ENCODE measurements at places on chromosomes 1 and 21.

GRCh38 chr1:165787741-165788140 lies 19.1 kb upstream of the TMCO1 start:
- DNase-seq = no peak

DNA sequence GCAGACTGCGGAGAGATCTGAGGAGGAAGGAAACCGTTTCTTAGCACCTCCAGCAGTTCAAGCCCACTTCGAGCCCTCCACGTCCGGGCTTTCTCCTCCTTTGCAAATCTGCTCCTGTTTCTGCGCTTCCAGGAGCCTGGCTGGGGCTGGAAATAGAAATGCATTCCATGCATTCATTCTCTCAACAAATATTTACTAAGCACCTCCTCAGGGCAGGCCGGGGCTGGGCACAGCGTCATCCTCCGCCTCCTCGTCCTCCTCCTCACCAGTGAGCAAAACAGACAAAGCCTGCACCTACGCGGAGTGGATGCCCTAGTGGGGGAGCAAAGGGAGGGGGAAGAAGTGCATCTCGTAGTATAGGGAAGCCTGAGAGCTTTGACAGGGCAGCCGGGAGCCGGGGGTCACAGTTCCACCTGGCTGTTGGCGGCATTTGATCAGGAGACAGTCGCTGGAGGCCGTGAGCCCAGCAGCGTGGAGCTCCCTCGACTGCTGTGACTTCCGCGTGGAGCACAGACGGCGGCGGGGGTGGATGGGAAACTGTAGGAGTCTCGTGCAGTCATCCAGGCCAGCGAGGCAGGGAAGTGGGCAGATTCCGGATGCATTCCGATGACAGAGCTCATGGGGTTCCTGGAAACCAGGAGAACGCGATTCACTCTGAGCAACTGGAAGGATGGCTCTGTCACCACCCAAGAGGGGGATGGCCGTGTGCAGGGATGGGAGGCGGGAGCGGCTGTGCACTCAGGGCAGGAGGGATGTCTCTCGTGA lies 93.5 kb downstream of the SIK1 start:
- no peak for DNase-seq

- DNase-seq = peak; percentile 53
Measured at GRCh38 chr1:206050655-206051235, 2.2 kb upstream of the RHEX start.

DNA sequence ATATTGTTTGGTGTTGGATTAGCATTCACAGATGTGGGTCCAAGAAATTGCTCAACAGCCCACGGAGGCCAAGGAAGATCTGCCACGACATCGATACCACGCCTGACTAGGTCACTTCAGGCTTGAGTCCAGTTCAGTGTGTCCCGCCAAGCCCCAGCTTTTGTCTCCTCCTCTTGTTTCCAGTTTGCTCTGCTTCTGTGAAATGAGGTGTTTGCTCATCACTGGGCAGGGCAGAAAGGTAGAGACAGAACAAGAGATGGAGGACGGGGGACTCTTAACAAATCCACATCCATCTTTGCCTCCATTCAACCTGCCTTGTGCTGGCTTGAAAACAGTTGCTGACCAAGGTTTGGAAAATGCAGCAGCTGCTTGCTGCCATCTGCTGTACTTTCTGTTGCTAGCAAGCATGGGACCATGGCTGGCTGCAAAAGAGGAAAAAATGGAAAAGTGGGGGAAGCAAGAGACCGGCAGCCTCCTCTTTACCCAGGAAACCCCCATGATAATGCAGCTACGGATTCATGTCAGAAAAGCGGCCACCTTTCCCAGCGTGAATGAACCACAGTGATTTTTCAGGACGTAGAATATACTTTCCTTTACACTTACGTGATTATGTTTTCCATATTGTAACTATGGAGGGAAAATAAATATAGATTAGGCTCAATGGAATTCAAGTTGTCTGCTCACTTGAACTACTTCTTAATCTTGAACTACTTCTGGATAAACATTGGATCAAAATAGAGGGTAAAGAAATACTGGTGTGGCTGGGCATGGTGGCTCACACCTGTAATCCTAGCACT lies 80.2 kb upstream of the GREM2 start:
- peak; percentile 38 for DNase-seq

DNA sequence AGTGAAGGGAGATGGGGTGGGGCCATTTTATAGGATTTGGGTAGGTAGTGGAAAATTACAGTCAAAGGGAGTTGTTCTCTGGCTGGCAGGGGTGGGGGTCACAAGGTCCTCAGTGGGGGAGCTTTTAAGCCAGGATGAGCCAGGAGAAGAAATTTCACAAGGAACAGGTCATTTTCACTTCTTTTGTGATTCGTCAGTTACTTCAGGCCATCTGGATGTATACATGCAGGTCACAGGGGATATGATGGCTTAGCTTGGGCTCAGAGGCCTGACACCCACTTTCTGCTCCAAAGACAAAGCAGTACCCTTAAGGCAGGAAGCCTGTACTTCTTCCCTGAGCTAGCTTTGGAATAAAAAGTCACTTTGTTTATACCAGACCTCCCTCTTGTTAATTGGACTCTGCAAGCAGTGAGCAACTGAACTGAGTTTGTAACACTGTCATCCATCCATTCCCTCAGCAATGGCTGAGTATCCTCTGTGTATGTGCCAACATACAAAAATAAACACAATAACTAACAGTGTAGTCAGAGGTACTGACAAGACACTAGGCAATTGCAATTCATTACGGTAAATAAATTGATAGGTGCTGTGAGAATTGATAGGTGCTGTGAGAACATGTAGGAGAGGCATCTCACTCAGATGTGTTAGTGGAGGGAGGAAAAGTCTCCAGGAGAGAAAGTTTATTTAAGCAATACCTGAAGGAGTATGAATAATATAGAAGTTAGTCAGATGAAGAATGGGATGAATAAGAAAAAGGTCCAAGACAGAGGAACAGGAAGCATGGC lies 14.7 kb upstream of the RGS2 start:
- no peak for DNase-seq

DNA sequence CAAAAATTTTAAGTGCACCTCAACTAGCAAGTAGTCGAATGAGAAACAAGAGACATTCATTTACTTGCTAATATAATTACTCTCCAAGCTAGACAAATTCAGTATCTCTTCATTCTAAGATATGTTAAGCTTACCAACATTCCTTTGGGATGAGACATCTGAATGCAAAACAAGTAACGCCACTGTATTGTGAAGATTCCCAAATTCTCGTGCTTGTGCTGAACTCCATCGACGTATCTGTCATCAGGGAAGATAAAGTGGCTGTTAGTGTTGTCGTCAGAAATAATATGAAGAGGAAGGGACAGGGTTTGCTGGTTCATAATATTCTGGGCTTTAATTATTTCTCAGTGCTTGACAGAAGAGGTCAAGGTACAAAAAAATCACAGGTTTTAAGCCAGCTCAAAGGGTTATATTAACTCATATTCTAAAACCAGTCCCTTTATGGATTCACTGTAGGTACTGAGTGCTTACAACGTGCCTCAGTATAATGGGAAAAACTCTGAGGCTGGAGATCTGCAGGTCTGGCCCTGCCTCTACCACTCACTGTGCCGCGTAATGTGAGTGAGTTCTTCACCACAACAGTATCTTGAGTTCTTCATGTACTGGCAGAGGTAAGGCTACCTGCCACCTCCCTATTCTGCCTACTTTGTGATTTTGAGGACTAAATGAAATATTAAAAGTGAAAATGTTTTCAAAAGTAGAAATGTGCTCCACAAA lies 42.0 kb downstream of the PCSK9 start:
- DNase-seq = no peak

DNA sequence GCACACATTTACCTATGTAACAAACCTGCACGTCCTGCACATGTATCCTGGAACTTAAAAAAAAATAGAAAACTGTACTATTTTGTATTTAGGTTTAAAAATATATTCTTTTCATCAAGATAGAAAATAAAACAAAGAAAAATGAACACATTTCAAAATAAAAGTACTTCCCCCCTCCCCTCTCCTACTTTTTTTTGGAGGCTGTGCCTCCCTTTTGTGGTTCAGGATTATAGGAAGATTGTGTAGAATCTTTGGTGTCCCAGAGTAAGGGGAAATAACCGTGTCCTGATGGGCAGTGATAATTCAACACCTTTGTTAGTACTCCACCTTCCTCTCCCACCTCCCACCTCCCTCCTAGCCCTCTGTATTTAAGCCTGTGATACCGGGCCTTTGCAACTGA lies 40.1 kb downstream of the TRIM62 start:
- no peak for DNase-seq

DNA sequence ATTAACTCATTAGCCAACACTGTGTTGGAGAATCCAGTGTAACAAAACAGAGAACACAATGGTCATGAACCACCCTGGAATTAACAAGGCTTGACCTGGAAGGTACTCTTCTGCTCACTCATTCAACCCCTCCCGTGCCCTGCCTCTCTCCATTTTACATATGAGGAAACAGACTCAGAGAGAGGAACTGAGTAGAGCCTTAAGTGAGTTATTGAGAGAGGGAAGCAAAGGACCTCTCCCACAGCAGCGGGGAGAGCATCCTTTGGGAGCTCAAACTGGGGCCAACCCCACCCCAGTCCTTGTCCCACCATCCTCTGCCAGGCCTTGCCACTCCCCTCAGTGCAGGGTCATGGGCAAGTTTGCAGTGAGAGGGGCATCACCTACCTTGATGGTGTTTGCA lies 1.4 kb downstream of the S100A12 start:
- no peak for DNase-seq

GRCh38 chr1:239575113-239575512 lies 188.7 kb downstream of the CHRM3 start:
- no peak for DNase-seq

DNA sequence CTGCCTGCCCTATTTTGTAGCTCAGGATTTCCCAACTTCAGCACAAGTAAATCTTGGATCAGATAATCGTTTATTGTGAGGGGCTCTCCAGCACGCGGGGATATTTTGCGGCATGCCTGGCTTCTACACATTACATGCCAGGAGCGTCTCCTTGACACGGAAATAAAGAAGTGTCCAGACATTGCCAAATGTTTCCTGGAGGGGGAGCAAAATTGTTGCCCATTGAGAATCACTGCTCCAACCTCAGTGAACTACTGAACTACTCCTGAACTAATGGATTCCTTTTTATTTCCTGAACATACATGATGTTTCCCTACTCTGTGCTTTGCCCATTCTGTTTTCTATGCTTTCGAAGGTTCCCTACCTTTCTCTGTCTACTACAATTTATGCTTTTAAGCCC lies 1359.1 kb upstream of the ADGRL2 start:
- no peak for DNase-seq

Data from CD4-positive, alpha-beta T cell treated with Interleukin-4 for 1 hour (primary cell).